Stimulated activated CD8-positive, alpha-beta memory T cell treated with anti-CD3 and anti-CD28 coated beads, Interleukin-7, amount 100 ng/mL, for 4 hours (primary cell): ENCODE measurements at places on chromosomes 2 and 18.

- DNase-seq: no peak
These were observed 11.8 kb downstream of the CYP27C1 start for GRCh38 chr2:127208313-127208712.

DNA sequence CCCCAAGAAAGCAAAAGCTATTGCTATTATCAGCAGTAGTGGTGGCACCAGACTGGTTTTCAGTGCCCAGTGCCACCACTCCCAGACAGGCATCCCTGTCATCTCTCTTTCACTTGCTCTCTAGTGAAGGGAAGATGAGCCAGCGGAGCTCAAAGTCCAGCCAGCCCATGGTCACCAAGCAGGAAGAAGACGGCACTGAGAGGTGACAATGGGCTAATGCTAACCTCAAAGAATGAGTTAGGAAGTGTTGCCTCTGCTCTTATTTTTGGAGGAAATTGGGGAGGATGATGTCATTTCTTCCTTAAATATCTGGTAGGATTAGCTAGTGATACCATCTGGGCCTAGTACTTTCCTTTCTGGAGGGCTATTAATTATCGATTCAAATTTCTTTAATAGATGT is 1.7 kb downstream of the SP140 start:
- no peak for DNase-seq

- no peak for DNase-seq
These were observed 400.5 kb upstream of the RAB12 start for GRCh38 chr18:8208716-8209115.

- DNase-seq: no peak
These were observed 115.9 kb upstream of the SYT4 start for GRCh38 chr18:43393174-43393573.

- no peak for DNase-seq
These were observed 9.5 kb downstream of the HK2 start for GRCh38 chr2:74843433-74843832.

- DNase-seq: no peak
These were observed 41.0 kb downstream of the TRABD2A start for GRCh38 chr2:84839851-84840250.

GRCh38 chr18:37565101-37565976 is at the start of gene CELF4:
Gene CELF4, minus strand, starts transcription at chr18:37565798.
- no peak for DNase-seq

GRCh38 chr18:48342125-48342524 is 67.1 kb downstream of the ZBTB7C start:
- DNase-seq: no peak

DNA sequence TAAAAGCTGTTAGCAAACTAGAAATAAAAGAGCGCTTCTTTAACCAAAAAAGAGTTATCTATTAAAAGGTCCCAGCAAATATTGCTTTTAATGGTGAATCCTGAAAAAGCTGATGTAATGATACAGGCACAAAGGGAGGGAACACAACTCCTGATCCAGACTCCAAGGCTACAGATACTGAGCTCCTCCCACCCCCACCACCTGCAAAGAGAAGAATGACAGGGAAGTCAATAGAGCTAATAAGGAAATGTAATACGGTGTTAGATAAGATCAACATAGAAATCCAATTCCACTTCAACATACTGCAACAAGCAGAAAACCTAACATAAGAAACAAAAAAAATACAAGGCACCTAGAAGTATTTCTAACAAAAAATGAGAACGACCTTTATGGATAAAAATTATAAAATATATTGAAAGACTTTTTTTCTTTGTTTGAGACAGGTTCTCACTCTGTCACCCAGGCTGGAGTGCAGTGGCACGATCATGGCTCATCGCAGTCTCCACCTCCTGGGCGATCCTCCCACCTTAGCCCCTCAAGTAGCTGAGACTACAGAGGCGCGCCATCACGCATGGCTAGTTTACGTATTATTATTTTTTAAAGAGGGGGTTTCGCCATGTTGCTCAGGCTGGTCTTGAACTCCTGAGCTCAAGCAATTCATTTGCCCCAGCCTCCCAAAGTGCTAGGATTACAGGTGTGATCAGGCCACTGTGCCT is 192.2 kb downstream of the HDAC4 start:
- DNase-seq: no peak

GRCh38 chr18:28062443-28062842 is 114.5 kb downstream of the CDH2 start:
- no peak for DNase-seq

GRCh38 chr2:231486851-231487596 is 22.7 kb upstream of the NCL start:
- DNase-seq: no peak

DNA sequence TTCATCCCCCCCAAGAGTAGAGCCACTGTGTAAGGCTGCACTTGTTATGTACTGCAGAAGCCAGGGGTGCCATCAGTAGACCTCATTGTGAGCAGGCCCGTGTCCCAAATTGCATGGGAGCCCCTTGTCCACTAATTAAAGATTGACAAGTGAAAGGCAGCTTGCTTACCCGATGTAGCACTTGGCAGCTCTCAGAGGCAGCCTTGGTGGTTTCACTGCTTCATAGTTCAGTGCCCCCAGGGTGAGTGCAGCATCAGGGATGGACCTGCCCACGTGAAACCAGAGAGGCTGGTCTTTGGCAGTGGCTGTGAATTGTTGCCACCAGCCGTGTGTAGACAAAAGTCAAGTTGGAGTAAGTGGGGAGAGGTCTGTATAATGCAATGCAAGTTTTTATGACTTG is 13.3 kb downstream of the TUBB6 start:
- DNase-seq: no peak
